ENCODE measurements at places on chromosomes 13 and 19. TPM values are rescaled to one million over a fixed set of nuclear protein-coding genes. Genes with fewer than 3 reads are reported as not detected.

DNA sequence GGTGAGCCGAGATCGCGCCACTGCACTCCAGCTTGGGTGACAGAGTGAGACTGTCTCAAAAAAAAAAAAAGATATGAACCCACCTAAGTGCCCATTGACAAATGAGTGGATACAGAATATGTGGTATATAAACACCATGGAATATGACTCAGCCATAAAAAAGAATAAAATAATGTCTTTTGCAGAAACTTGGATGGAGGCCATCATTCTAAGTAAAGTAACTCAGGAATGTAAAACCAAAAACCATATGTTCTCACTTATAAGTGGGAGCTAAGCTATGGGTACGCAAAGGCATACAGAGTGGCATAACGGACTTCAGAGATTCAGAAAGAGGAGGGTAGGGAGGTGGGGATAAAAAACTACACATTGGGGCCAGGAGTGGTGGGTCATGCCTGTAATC is 29.5 kb downstream of the PLA2G4C start:
- no peak for ATAC-seq

DNA sequence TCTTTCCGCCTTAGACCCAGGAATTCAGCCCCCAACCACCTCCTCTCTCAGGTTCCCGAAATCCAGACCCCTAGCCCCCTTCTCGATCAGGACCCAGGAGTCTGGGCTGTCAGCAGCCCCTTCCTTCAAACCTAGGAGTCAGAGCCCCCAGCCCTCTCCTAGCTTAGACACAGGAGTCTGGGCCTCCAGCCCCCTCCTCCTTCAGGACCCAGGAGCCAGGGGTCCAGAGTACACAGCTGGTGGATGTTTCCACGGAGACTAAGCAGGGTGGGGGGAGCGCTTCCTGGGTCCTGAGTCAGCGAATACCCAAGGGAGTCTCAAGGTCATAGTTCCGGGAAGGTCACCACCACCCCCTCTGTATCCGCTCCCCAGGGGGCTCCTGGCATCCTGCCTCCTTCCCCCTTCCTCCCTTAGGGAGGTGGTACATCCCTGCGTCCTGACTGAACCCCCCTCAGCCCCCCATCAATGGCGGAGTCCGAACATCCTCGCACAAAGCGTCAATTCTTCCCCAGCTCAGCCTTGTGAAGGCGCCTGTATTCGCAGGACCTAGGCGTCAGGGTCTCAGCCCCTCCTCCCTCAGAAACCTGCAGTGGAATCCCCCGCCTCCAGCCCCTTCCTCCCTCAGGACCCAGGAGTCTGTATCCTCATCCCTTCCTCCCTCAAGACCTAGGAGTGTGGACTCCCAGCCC is 4.6 kb downstream of the CADM4 start:
- no peak for ATAC-seq

DNA sequence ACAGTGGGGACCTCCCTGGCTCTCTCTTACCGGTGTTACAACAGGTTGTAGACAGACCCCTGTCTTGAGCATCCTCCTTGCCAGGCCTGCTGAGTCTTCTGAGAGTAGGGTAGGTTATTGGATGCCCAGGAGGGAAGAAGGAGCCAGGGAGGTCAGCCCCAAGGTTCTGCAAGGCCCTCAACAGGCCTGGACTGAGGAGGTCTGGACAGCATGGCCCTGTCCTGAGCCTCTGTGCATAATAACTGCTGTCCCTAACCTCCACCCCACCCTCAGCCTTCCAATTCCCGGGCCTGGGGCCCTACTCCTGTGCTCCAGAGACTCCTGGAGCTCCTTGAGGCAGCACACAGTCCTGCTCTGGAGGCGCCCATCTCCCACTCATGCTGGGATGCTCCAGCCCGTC is 336 bp downstream of the CD22 start:
- ATAC-seq = no peak

DNA sequence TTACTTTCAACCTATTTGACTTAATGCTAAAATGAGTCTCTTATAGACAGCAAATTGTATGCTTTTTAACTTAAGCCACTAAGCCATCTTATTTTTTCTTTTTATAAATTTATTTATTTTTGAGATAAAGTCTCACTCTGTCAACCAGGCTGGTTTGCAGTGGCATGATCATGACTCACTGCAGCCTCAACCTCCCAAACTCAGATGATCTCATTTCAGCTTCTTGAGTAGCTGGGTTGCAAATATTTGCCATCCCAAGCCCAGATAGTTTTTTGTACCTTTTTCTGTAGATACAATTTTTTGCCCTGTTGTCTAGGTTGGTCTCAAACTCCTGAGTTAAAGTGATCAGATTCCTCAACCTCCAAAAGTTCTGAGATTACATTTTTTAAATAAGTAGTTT is 27.1 kb downstream of the ZNF714 start:
- no peak for ATAC-seq

DNA sequence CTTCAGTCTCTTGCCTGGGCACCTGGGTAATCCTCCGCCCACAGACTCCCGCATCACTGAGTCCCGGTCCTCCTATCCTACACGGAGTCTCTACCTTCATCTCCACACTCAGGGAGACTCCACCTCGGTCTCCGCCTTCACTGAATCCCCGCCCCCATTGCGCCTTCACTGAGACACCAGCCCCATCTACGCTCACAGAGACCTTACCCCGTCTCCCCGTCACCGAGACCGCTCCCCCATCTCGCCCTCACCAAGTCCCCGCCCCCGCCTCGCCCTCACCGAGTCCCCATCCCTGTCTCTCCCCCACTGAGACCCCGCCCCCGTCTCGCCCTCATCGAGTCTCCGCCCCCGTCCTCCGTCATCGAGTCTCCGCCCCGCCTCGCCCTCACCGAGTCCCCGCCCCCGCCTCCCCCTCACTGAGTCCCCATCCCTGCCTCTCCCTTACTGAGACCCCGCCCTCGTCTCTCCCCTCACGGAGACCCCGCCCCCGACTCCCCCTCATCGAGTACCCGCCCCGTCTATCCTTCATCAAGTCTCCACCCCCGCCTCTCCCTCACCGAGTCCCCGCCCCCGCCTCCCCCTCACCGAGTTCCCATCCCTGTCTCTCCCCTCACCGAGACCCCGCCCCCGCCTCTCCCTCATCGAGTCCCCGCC is 23.1 kb upstream of the ZNF846 start:
- peak; percentile 73 for ATAC-seq

- ATAC-seq = peak; percentile 67
These were observed 28.2 kb downstream of the ACTN4 start for GRCh38 chr19:38675611-38676010.

DNA sequence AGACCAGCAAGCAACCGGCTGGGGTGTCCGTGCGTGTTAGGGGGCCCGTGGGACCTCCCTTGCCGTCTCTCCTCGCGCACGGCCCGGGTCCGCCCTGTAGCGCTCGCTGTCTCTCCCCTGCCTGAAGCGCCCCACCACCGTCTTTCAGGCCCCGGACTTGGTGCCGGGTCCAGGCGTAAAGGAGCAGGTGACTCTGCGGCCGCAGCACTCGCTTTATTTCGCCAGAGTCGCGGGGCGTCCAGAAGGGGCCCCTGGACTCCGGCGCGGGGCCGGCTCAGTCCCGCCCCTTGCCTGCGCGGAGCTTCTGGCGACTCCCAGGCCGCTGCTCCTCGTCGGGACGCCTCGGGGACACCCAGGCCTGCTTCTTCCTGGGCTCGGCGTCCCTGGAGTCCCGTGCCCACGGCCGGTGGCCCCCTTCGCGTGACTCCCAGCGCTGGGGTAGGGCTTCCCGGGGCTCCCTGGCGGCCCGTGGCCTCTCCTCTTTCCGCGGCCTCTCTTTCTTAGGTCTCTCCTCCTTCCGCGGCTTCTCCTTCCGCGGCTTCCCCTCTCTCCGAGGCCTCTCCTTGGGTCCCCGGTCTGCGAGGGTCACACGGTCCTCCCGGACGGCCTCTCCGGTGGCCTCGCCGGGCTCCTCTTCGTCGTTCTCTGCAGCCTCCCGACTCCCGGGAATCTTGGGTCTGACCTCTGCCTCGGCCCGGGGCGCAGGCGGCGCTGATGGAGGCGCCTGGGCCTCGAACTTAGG is 3.1 kb downstream of the AMH start:
- no peak for ATAC-seq

GRCh38 chr19:55172741-55173140 is 6.3 kb upstream of the DNAAF3 start:
- ATAC-seq = no peak

DNA sequence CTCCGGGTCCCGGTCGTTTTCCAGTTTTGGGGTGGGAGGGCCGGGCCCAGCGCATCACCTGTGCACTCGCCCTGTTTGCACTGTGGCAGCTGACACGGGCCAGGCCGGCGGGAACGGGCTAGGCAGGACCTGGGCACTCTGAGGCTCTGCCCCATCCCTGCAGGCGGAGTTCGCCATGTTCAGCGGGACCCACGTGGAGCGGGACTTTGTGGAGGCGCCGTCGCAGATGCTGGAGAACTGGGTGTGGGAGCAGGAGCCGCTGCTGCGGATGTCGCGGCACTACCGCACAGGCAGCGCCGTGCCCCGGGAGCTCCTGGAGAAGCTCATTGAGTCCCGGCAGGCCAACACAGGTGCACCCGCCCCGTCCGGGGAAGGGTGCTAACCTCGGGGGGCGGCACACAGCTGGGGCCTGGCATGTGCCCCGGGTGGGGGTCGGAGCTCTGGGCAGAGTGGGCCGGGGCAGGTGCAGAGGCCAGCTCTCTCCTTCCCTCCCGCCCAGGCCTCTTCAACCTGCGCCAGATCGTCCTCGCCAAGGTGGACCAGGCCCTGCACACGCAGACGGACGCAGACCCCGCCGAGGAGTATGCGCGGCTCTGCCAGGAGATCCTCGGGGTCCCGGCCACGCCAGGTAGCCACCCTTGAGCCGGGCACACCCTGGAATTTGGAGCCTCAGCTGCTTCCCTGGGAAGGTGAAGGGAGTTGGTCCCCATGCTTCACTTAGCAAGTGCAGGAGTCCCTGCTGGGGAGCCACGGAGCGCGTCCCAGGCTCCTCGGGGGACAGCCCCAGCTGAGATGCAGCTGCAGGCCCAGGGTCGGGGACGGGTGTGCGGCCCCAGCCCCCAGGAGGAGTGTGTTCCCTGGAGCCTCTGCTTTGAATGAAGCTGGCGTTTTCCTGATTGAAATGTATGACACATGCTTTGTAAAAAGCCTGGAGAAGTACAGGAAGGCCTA is 9.3 kb upstream of the ZNF554 start:
- no peak for ATAC-seq

GRCh38 chr19:32345261-32346207 is at the start of gene ZNF507:
Gene ZNF507, plus strand, starts transcription at chr19:32345610. Its CDS starts 7,221 bp downstream, at chr19:32352831.
- peak; percentile 90 for ATAC-seq

DNA sequence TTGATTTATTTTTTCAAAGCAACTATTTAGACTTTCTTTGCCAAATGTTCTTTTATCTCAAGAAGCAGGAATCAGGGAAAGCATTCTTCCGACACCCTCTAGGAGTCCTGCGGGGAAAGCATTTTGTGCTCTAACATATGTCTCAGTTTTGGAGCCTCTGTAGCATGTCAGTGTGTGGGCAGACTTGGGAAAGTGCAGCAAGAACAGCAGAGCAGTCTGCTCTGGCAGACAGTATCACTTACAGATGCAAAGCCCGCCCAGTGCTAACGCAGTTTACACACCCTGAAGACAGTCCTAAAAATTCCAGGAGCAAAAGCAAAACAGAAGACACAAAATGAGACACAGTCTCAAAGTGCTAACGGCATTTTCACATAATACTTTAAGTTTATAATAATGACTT is 393.5 kb downstream of the KLF12 start:
- ATAC-seq = no peak

Gene OSCAR
- 0.58 TPM for total RNA-seq

Gene NDUFS7
- total RNA-seq = 51.5 TPM

Gene GPR12
- not detected for total RNA-seq

Gene ZNF560
- 0.35 TPM for total RNA-seq

All from activated T-helper 17 cell treated with anti-CD3 and anti-CD28 coated beads, Interleukin-2, amount 50 U/mL, for 72 hours (primary cell).